Stimulated activated CD4-positive, alpha-beta T cell treated with anti-CD3 and anti-CD28 coated beads, Interleukin-4, amount 100 ng/mL, for 24 hours (primary cell): ENCODE measurements at places on chromosomes 6 and 20.
A peak's percentile ranks its signal among the peaks of the same experiment; 100 is the strongest.

DNA sequence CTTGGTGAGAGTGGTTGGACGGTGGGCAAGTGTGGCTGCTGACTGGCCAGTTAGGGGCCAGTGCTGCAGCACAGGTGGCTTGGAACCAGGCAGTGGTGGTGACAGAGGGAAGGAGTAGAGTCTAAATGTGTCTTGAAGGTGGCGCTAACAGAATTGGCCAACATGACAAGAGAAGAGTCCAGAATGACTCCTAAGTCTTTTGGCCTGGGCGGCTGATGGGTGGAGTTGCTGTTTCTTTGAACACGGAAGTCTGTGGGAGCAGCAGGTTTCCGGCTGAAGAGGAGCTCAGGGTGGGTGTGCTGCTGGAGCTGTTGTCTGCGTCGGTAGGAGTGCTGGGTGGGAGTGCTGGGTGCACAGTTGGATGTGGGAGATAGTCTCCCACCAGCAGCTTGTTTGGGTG, 10.1 kb downstream of the LSM14B start:
- DNase-seq = no peak

GRCh38 chr6:64221776-64222175, 586.2 kb downstream of the PHF3 start:
- DNase-seq = no peak

GRCh38 chr6:40417031-40417430, 170.1 kb downstream of the LRFN2 start:
- DNase-seq = no peak

DNA sequence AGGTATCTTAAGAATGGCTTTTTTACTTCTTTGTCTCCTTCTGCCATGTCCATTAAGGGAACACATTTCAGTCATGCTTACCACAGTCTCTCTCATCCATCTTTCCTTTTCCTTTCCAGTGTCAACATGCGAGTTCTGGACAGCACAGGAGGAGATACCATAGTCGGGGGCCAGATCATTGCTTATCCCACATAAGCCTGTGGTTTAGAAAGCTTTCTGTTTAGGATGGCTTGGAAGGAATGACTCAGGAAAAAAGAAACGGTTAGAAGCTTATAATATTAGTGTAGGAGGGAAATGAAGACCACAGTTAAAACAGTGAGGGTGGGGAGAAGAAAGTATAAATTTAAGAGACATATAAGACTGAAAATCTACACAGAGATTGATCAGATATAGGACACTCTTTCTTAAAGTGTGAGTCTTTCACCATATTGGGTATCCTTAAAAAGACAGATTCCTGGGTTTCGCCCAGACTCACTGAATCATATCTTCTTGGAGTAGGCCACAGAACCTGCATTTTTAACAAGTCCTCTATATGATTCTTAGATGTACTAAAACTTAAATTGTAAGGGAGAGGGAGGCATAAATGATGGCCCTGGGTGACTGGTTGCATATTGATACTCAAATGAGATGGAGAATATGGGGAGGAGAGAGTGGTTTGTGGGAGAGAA, 36.1 kb downstream of the DSE start:
- DNase-seq = no peak

- DNase-seq = no peak
Observed at GRCh38 chr6:36050947-36051710, 23.5 kb downstream of the MAPK14 start.

- peak; percentile 53 for DNase-seq
Observed at GRCh38 chr6:797479-798077, 104.6 kb upstream of the EXOC2 start.

GRCh38 chr20:7416382-7416781, 523.9 kb downstream of the HAO1 start:
- DNase-seq = no peak

DNA sequence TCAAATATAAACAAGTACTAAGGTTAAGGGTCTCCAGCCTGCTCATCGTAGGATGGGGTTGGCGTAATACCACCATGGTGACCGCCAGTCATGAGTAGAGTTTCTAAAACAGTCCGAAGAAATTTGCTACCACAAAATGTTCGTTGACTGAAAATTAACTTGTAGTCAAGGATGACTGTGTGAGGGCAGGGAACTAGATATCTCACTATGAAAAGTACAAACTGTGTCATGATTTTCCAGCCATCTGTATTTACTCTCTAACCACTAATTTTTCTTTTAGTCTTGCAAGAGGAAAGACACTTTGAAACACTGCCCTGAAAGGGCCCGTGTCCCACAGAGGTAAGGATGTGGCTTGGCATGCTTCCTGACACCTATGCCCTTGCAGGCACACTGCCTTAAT, 99.7 kb downstream of the IRF4 start:
- peak; percentile 57 for DNase-seq

- DNase-seq = no peak
Observed at GRCh38 chr6:71204741-71205140, 83.9 kb upstream of the OGFRL1 start.

GRCh38 chr20:36950414-36951197, 902 bp downstream of the SAMHD1 start:
- DNase-seq = peak; percentile 30

GRCh38 chr6:139905404-139906052, 531.1 kb upstream of the CITED2 start:
- no peak for DNase-seq

DNA sequence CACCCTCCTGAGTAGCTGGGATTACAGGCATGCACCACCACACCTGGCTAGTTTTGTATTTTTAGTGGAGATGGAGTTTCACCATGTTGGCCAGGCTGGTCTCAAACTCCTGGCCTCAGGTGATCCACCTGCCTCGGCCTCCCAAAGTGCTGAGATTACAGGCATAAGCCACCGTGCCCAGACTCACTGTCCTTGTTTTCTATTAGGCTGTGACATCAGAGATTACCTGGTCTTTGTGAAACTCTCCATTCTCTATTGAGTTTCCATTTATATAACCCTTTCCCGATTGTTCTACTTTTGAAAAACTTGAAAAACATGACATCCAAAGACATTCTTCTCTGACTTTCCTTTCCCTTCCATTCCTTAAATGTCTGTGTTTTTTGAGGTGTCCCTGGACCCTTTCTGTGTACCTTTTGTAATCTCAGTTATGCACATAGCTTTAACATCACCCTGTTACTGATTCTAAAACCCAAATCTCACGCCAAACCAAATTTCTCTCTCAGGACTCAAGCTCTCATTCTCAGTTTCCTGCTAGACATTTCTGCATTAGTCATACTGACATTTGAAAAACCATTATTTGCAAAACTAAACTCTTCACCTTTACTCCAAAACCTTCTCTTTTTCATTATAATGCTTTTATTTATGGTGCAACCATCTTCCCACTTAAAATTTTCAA, 137.0 kb downstream of the KHDC1L start:
- no peak for DNase-seq

DNA sequence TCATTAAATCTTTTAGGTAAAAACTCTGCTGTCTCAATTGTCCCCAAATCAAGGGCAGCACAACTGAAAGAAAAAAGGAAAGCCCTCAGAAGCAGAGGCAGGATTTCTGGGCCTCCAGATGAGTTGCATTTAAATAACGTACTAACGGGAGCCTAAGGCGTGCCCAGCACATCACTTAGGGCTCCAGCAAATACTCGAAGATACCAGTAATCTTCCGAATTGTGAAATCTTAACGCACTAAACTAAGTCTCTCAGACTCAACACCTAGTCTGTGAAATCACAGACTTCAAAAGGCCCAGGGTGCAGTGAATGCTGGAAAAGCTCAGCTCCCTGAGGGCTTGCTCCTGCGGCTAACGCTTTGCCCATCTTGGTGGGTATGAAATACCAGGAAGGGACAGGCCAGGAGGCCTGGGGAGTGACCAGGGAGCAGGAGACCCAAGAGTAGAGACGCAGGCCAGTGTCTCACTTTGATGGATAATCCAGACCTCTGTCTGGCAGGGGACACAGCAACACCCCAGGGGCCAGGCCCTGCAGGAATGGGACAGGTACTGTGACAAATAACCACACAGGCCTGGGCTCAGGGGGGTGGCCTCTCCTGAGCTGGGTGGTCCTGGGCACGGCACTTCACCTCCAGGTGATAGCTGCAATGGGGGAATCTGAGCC, 36.4 kb downstream of the RRBP1 start:
- DNase-seq = no peak

DNA sequence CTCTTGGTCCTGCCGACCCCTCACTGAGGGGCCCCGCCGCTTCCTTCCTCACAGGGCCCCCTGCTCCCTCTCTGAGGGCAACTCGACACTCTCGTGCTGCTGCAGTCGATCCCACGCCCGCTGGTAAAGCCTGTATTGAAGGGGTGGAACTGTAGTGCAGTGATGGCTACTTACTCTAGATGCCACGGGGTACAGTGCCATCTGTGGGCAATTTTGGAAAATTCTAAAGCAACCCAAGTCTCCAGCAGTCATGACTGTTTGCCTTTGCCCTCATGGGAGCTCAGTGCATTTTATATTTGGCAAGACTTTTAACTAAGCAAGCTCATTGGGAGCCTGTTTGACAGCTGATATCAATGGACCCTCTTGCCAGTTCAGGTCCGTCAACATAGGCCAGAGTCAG, 6.5 kb upstream of the C6orf136 start:
- DNase-seq = no peak

GRCh38 chr20:10654250-10654610, 19.6 kb downstream of the JAG1 start:
- DNase-seq = no peak

- no peak for DNase-seq
Observed at GRCh38 chr6:106347219-106347618, 13.3 kb upstream of the CRYBG1 start.

DNA sequence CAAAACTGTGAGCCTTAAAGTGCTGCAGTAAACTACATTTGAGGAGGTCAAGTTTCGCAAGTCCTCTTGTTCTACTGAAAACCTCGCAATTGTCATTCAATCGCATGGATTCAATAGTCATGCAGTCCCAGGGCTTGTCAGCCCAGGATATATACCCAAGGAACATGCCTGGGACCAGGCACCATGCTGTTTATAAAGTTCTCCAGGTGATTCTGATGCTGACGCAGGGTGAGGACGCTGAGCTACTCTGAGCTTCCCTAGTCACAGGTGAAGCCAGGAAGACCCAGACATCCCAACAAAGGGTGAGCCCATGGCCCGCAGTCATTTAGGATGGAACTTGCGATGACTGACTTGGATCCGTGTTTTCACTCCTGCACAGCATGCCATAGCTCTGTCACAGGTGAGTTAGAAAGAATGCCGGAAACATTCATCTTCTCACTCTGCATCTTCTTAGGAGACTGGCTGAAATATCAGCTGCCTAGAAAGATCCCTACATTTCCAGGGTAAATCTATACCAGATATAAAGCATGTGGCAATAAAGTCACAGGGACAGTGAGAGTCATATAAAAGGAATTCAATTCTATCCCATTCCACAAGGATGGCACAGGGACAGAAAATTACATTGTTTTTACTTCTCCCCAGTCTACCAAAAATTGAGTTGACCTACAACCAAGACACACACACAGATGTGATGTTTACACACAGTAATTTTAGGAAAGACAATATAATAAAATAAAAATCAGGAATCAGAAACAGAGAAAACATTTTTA, 27.0 kb upstream of the SSTR4 start:
- DNase-seq = no peak

DNA sequence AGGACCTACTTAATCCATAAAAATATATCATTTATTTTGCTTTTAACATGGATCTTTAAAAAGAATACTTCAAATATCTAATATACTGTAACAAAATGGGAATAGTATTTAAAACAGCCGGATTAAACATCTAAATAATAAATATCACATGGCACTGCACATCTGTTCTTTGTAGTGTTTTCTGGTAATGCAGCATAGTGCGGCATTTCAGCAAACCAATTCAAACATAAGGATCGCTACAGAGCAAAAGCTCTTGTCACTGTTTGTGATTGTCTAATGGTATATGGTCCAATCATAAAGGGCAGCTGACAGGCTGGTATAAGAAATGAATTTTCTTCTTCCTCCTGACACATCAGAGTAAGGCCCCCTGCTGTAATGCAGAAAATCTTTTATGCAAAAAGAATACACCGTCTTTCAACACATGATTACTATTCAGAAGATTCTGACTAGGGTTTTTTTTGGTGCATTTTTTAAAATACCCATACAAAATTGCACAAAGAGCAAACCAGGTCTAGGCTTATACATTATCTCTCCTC, 40.0 kb upstream of the POU3F2 start:
- DNase-seq = no peak

GRCh38 chr6:154276810-154277628, 79.6 kb downstream of the IPCEF1 start:
- DNase-seq = no peak

GRCh38 chr20:62536871-62537401, 61.1 kb upstream of the GATA5 start:
- no peak for DNase-seq

GRCh38 chr20:25196786-25197120, 1.2 kb downstream of the ENTPD6 start:
- DNase-seq = no peak
